ENCODE measurements at places on chromosomes 3 and 15. TPM values are rescaled to one million over a fixed set of nuclear protein-coding genes. Genes with fewer than 3 reads are reported as not detected.

TMEM40 gene
- not detected for polyA plus RNA-seq

TP63 gene
- 0.84 TPM for polyA plus RNA-seq

RETNLB gene
- not detected for polyA plus RNA-seq

ABHD5 gene
- polyA plus RNA-seq: 38.1 TPM

FYCO1 gene
- polyA plus RNA-seq: 9.6 TPM

Data from K562 (cell line).